ENCODE measurements at places on chromosomes 2 and 18.

- no peak for DNase-seq
These were observed 13.2 kb upstream of the SERPINB12 start for GRCh38 chr18:63528863-63529492.

DNA sequence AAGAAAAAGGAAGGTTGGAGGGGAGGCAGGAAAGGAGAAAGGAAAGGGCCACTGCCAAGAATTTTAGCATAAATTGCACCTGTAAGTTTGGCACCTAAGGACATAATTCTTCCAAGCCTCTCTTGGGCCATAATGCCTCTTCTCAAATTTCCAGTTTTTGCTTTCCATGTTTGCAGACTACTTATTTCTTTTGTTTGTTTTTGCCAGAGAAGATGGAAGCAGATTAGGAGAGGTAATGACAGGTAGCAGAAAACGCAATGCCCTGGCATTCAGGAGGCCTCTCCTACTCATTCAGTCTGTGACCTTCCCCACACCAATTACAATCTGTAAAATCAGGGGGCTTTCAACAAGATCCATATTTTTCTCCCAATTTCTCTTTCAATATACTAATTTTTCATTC lies 56.8 kb downstream of the MRPL33 start:
- no peak for DNase-seq

- DNase-seq, result no peak
These were observed 10.9 kb downstream of the ALK start for GRCh38 chr2:29910465-29910864.

DNA sequence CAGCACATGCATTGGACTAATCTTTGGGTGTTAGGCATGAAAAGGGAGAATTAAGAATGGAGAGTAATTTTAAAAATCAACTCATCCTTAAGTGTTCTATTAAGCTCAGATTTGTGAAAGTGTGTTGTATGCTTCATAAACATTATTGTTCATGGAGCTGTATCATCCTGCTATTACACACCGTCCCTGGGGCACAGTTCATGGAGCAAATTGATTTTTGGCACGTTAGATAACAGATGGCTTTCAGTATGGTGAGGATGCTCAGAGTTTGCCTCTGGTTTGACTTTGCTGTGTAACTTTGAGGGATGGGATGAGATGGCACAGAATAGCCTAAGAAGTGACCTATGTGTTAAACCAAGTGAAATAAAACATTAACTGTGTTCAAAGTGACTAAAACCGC lies 97.1 kb downstream of the MGAT5 start:
- DNase-seq, result no peak

DNA sequence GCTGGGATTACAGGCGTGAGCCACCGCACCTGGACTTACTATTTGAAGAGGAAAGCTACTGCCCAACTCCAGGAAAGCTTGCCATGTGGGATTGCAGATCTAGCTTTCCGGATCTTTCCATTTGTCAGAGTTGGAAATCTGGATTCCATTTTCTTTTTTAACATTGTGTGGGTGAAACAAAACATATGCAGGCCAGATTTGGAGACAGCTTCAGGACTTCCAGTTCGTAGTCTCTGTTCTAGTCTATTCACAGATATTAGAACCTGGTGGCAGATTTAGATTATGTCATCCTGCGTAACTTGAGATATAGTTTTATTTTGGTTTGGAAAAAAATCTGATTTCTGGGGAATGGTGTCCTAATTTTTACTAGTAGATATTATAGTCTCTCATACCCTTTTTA lies 70.5 kb downstream of the ZNF236 start:
- DNase-seq, result no peak

- no peak for DNase-seq
These were observed 23.7 kb upstream of the GCG start for GRCh38 chr2:162175714-162176113.

DNA sequence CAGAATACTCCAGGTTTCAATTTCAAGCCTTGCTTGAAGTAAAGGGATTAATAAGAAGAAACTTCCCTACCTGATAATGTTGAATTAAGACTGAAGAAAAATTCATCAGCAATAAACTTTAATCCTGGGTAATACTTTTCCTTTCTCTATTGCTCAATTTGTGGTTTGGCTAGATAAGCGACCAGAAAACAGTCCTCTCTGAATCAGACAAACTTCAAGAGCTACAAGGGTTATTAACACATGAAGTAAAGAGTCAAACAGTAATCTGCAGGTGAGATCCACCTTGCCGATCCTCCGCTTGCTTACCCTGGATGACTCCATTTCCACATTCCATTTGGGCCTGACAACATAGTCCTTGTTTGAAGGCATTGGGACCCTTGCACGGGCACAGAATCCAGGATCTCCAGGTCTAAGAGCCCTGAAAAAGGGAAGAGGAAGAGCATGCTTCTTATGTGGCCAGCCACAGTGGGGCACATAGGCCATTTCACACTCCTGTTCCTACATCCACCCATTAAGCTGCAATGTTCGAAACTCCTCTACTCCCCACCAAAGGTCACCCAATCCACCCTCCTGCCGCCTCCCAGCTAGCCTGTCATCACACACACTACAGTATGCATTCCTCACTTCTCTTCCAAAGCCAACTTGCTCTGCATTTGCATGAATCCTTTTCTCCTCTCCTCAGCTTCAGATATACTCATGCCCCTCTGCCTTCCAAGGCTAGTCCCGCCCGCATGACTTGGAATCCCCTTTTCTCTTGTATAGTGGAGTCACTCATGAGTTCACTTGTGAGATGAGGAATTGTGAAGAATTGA lies 39.8 kb downstream of the IWS1 start:
- DNase-seq, result no peak

All from CD4-positive, alpha-beta T cell treated with Interleukin-4 for 4 hours (primary cell).